ENCODE measurements at places on chromosomes 2 and 18.

- no peak for DNase-seq
Measured at GRCh38 chr2:68193144-68193543, 35.5 kb downstream of the PNO1 start.

DNA sequence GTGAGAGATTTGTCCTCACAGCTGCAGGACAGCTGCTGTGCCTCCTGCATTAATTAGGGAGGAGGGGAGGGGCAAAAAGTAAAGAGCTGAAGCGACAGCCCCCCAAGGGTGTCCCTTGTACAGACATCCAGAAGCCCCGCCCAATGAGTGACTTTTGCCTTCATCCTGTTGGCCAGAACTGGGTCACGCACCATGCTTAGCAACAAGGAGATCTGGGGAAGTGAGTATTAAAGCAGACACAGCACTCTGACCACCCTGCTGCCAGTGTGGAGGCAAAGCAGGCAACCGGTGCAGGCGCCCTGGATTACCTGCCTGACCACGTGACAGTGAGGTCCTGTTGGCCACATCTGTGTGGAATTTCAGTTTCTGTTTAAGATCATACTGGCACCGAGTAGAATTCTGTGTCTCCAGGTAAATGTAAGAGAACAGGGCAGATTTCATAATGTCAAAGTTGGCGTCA, 21.5 kb upstream of the BIN1 start:
- peak; percentile 54 for DNase-seq

DNA sequence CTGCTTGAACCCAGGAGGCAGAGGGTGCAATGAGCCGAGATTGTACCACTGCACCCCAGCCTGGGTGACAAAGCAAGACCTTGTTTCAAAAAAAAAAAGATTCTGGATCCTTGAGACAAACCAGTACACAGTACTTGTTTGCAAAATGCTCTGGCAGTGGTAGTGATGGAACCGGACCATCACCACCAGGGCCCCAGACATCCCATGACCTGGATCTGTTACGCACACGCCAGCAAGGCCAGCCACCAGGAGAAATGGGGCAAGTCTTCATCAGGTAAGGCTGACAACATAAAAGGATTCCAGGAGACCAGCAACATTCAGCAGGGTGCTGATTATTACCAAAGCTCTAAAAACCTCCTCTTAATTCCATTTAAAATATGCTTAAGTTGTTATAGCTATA, 35.5 kb downstream of the TBC1D8 start:
- DNase-seq, result no peak

GRCh38 chr2:31297751-31298150, 63.8 kb downstream of the EHD3 start:
- DNase-seq, result peak; percentile 48

GRCh38 chr2:105546628-105546974, 147.8 kb upstream of the FHL2 start:
- DNase-seq, result no peak

GRCh38 chr2:240447331-240447730, 11.9 kb downstream of the GPC1 start:
- no peak for DNase-seq

- no peak for DNase-seq
Measured at GRCh38 chr2:42060718-42061619, 13.1 kb downstream of the PKDCC start.

GRCh38 chr2:241798631-241799521, 10.1 kb upstream of the NEU4 start:
- no peak for DNase-seq

- no peak for DNase-seq
Measured at GRCh38 chr2:39437522-39438296, 624 bp upstream of the MAP4K3 start.

DNA sequence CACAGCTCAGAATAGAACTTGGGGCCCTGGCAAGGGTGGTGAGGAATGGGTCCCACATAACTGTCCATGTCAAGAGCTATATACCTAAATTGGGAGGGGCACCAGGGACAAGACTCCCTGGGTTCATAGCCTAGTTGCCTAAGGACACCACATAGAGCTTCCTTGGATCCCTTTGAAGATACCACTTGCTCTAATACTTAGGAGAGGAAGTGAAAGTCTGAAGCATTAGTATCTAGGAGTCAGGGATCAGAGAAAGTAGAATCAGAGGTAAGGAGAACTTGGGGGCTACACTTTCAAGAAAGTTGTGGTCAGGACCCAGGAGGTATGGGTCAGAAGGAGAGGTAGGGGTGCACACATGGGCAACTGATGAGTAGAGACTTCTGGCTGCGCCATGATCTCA, 318.2 kb upstream of the SLC39A10 start:
- no peak for DNase-seq

DNA sequence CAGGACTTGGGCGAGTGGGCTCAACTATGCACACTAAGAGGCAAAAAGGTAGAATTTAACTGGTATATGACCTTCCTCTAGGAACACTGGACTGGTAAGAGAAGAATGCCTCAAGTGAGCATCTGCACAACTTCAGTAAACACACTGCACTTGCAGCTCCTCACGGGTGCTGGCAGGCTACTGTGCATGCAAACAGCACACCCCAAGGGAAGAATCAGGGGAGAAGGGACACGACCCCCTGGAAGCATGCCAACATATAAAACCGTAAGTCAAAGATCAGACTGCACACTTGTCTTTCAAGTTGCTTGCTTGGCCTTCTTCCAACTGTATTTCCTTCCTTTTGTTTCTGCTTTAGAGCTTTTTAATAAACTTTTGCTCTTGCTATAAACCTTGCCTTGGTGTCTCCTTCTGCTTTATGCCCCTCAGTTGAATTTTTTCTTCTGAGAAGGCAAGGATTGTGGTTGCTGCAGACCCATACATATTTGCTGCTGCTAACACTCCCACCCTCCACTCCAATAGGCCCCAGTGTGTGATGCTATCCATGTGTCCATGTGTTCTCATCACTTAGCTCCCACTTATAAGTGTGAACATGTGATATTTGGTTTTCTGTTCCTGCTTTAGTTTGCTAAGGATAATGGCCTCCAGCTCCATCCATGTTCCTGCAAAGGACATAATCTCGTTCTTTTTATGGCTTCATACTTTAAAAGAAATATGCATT, 263.7 kb upstream of the SPOPL start:
- peak; percentile 6 for DNase-seq

DNA sequence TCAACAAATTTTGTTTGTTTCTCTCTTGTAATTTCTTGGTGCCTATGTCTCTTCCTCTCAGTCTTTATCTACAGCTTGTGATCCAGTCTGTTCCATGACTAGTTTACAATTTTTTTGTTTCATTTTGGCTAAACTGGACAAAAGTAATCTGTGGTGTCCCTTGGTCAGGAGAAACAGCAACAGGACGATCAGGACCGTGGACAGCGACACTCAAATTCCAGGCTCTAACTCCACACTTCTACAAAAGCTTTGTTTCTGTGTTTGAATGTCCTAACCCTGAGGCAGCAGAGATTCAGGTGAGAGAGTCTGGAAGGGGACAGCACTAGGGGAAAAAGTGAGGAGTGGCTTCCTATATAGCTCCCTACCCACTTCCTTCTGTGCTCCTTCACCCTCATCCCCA, 593.3 kb upstream of the FANCL start:
- DNase-seq, result peak; percentile 69

GRCh38 chr2:12083081-12083581, 336.7 kb downstream of the LPIN1 start:
- DNase-seq, result peak; percentile 16

DNA sequence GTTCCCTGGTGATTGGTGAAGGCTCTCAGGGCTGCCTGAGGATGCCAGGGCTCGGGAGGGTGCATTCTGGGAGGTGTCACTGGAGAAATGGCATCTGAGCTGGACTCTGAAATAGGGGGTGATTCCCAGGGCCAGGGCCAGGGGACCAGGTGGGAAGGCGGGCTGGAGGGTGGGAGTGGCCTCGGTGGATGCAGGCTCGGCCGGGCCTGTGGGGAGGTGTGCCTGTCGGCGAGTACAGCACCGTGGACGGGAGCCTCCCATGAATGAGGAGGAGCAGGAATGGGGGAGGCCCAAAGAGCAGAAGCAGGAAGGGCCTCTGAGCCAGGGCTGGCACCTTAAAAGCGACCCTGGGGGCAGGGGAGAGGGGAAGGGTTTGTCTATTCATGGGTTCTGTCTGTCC, 116.8 kb downstream of the GBX2 start:
- no peak for DNase-seq

- DNase-seq, result no peak
Measured at GRCh38 chr2:216189410-216189809, 80.3 kb downstream of the XRCC5 start.

DNA sequence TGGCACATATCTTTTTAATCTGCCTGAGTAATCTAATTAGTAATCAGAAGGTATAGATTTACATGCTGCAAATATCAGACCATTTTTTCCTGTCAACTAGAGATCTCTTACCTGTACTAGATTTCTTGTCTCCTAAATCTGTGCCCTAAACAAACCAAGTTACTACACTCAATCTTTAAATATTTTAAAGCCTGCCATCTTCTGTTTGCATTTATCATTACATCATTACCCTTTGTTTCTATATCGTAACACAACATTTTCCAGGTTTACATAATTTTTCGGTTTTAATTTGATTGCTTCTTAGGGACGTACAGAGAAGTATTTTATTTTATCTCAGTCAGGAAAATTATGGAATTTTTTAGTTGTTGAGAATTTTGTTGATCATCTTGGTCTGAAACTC, 25.7 kb downstream of the PSMA8 start:
- no peak for DNase-seq

- peak; percentile 34 for DNase-seq
Measured at GRCh38 chr2:137467246-137467862, 496.9 kb upstream of the HNMT start.

GRCh38 chr2:9656270-9656766, 25.5 kb upstream of the YWHAQ start:
- peak; percentile 84 for DNase-seq

DNA sequence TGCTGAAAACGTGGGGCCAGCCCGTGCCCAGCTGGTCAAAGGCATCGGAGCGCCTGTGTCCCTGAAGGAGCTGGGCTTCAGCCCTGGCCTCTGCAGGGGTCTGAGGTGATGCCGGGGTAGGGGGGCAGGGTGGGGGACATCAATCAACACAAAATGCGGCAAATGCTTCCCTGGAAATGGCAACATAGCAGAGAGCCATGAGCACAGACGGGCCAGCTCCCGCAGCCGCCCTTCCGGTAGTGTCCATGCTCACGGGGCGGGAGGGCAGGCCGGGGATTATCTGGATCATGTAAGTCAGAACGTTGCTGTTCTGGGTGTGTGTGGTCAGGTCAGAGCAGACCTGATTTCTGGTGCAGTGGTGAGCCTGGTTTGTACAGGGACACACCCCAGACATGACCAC, 56.5 kb upstream of the TWIST2 start:
- DNase-seq, result no peak

- peak; percentile 68 for DNase-seq
Measured at GRCh38 chr2:28355521-28356094, 37.0 kb upstream of the FOSL2 start.

DNA sequence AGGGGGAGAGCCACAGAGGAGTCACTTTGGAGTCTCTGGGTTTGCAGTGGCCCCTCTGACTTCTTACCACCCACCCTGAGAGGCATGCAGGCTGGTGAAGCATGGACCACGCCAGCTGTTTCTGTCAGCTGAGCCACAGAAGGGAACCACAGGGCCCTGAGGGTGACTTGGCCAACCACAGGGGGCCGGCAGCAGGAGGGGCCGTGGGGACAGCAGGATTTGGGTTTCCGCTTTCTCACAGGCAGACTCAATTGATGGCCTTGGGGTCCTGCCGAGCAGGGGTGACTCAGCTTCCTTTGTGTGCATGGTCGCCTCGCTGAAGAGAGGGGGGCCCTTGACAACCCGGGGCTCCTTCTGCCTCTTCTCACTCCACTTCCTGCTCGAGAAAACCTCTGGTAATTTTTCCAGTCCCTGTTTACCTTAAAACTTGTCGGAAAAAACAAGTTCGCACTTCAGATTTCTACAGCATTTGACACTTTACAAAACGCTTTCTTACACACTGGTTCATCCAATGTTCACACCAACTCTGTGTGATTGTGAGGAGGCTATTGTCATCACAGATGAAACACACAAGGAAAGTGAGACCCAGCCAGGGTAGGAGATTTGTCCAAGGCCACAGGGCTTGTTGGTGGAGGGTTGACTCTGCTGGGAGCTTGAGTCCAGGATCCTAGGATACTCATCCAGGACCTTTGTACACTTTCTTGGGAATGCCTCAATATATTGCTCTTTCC, 311.2 kb downstream of the LPIN1 start:
- DNase-seq, result no peak

DNA sequence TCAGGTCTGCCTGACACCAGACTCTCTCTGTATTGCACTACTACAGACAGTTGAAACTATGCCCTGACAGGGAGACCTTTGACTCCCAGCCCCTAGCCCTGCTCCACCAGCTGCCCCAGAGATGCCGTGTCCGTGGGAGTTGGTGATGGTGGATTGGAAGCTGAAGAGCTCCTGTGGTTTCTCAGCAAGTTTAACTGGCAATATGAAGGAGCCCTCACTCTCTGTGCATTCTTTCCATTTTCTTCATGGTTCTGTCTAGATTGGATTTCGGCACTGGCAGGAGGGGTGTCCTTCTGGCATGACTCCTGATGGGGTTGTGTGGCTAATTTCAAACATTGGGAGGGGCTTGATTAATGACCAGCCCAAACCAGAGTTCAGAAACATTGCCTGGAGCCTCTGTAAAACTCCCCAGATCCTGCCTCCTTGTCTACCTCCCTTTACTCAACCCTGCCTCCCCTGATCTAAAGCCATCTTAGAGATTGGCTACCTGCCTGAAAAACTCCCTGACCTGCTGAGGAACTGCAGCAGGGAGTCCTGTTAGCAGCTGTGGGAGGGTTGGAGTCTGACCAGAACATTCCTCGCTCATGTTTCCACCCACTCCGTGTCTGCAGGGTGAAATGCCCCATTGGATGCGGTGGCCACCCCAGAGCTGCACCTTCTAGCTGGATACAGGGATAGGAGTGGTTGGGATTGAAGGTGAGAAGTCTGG, 206.9 kb upstream of the SPRED2 start:
- peak; percentile 49 for DNase-seq

DNA sequence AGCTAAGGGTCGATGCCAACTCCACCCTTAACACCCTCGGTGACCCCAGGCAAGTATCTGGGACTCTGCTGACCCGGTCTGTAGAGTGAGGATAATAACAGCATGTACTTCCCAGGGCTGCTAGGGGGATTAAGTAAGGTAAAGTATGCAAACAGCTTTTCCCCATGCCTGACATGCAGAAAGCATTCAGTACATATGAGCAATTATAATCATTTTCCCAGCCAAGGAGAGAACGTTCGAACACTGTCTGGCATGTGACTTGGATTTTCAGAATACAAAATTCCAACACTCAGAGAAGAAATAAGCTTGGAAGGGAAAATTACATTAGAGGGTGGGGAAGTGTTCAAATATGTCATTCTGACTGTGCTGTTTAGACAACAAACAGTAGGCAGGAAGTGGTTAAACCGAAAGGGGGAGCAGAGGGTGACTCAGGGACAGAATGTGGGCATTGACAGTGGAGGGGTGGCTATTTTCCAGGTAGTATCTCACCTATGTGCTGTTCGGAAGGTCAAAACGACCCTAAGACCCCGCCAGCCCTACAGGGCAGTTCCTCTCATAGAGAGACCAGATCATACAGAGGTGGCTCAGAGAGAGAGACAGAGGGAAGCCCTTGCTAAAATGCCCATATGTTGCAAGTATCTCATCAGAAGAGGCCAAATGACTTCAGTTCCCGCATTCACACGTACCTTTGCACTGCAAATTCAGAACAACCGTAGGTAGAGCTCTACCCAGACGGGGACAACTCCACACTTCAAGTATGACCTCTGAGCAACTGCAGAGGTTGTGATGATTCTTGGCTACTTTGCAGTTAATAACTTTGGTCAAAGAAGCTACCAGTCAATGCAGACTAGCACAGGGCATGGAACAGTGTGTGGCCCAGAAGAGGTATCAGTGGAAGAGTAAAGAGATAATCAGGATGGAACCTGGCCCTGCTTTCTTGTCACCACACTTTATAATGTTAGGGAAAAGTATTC, 14.8 kb downstream of the ASPRV1 start:
- peak; percentile 20 for DNase-seq
